Right kidney (tissue), 9 donors: ENCODE measurements at places on chromosomes 5 and 9.

GRCh38 chr5:172511952-172512351 is 57.6 kb upstream of the SH3PXD2B start:
- no peak for DNase-seq

DNA sequence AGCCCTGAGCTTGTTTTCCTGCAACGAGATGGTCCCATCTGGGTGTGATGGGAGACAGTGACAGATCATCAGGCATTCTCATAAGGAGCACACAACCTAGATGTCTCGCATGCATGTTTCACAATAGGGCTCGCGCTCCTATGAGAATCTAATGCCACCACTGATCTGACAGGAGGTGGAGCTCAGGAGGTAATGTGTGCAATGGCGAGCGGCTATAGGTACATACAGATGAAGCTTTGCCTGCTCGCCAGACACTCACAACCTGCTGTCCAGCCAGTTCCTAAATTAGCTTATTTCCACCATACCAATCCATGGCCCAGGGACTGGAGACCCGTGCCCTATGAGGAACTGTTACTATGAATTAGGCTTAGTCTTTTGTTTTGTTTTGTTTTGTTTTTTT is 55.3 kb upstream of the SLC30A5 start:
- no peak for DNase-seq

- no peak for DNase-seq
Observed at GRCh38 chr5:155250596-155250995, 237.0 kb downstream of the KIF4B start.

- no peak for DNase-seq
Observed at GRCh38 chr9:36441966-36442365, 41.9 kb upstream of the RNF38 start.

GRCh38 chr5:169656125-169656901 is 19.2 kb downstream of the DOCK2 start:
- DNase-seq = no peak

DNA sequence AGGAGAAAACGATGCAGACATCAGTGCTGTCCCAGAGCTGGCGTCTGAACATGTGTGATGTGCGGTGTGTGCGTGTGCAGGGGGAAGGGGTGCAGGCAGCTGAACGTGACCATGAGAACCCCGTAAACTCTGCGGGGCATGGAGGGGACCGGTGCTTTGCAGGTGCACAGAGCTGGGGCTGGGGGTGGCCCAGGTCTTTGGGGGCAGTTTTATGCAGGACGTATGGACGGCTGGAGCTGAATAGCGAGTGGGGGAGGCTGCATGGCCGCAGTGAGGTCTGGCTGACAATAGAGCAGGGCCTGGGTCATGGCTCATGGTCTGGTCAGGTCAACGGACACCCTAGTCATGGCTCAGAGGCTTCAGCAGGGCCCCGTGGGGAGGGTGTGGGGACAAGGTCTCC is 3.3 kb upstream of the EXOC3 start:
- no peak for DNase-seq

DNA sequence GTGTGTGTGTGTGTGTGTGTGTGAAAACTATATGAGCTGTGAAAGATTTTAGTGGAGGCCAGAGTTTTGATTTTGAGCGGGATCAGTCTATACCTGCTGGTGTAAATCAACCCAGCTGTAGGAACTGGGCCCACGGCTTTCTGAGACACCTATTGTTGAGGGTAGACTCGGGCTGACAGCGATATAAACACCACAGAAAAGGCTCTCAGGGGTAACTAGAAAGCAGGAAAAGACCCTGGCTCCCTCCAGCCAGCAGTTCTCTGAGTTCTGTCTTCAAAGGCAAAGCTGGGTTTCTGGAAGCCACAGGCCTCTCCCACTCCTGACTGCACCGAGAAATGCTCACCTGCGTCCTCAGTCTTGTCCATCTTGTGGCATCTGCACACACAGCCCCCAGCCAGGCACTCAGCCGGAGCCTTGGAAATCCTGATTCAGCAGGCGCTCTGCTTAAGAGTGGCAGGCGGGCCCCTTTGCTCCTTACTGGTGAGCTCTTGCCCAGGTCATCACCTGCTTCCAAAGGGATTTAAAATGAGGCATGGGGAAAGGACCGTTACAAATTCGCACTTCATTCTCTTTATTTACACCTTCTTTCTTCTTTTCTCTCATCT is 223.3 kb downstream of the NDUFS4 start:
- peak; percentile 3 for DNase-seq

DNA sequence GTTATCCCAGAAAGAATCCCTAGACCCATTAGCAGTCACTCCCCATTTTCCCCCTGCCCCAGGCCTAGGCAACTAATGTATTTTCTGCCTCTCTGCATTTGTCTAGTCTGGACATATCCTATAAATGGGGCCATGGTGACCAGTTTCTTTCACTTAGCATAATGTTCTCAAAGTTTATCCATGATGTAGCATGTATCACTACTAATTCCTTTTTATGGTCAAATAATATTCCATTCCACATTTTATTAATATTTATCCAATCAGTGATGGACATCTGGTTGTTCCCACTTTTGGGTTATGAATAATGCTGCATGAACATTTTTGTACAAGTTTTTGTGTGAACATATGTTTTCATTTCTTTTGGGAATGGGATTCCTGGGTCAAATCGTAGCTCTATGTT is 1.5 kb downstream of the FCHO2 start:
- no peak for DNase-seq

DNA sequence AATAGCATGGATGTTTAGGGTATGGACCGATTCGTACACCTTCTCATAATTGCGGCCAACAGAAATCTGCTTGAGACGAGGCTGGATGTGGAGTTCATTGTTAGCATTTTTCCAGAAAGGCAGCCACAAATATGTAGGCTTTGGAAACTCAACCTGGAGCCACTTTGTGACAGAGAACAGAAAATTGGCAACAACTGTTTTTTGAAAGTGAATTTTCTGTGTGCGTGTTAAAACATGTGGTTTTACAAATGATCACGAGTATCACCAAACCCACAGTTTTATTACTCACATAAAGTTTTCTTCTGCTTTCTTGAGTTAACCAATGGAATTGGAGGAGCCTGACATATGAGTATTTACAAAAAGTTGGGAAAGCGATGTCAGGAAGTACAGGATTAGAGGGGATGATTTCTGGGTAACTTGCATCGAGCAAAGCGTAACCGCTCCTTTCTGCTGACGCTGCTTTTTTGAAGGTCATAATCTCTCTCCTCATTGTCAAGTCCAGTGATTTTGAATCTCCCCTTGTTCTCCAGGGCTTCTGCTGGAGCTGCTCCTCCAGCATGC is 138.5 kb upstream of the TAF11L2 start:
- no peak for DNase-seq

DNA sequence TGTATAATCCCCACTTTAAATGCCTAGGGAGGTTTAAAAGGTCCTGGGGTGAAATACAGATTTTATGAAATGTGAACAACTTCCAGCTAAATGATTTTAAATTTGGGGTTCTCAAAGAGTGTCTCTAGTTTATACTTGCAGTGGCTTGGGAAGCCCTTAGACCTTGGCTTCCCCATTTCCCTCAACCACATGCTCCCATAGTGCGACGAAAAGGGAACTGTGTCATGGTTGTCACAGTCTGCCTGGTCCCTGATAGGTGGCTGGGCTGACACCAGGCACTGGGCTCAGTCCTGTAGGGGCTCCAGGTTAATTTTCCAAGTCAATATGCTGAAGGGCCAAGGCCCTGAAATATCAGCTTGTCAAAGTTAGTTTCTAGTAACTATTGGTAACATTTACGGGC is 10.4 kb upstream of the CXCL14 start:
- no peak for DNase-seq

DNA sequence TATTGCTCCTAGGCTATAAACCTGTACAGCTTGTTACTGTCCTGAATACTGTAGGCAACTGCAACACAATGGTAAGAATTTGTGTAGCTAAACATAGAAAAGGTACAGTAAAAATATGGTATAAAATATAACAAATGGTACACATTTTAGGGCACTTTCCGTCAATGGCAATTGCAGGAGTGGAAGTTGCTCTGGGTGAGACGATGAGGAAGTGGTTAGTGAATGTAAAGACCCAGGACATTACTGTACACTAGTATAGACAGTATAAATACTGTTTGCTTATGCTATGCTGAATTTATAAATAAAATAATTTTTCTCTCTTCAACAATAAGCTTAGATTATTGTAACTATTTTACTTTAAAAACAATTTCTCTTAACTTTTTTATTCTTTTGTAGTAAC is 15.6 kb upstream of the ADRB2 start:
- no peak for DNase-seq

GRCh38 chr5:54249210-54250028 is 61.0 kb downstream of the ARL15 start:
- DNase-seq = no peak
